ENCODE measurements at places on chromosomes 1 and 21.
A peak's percentile ranks its signal among the peaks of the same experiment; 100 is the strongest.

GRCh38 chr1:91763252-91763651, 122.7 kb downstream of the TGFBR3 start:
- DNase-seq = no peak

GRCh38 chr1:159090286-159091179, 14.0 kb upstream of the AIM2 start:
- no peak for DNase-seq

GRCh38 chr21:22019766-22020165, 1021.6 kb downstream of the NCAM2 start:
- DNase-seq = no peak

GRCh38 chr1:109478806-109479205, 4.9 kb upstream of the ATXN7L2 start:
- peak; percentile 67 for DNase-seq

GRCh38 chr1:205481629-205482151, 22.8 kb upstream of the CDK18 start:
- no peak for DNase-seq
